H1 (cell line): ENCODE measurements at places on chromosomes 7 and 10.

GRCh38 chr7:88357294-88357693, 50.6 kb upstream of the STEAP4 start:
- no peak for DNase-seq

DNA sequence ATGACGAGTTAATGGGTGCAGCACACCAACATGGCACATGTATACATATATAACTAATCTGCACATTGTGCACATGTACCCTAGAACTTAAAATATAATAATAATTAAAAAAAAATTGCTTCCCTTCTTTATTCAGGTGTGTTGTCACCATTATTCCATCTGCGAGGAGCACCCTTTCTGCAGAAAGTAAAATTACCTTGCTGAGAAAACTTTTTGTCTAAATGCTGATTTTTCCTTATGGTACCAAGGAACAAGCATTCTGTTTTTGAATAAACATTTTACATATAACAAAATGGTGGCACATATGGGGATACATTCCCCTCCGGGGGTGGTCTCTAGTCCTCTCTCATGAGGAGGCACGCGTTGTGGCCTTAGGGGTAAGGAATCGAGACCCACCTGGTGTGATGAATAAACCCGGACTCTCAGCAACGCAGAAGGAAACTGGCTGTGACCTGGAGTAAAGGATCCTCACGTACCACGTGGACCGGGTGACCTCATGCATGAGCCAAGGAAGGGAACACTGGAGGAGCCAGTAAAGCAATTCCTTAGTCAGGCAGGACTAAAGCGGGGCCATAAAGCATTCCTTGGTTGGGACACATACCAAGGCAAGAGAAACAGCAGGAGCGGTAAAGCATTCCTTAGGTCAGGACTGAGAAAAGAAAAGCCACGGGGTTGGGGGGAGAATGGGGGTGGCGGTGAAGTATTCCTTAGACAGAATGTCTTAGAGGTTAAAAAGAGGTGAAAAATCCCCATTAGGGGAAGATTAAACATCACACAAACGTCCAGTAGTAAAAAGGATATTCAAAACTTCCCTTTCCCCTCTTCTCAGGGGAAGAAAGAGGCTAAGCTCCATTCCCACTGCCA, 20.8 kb upstream of the OPTN start:
- DNase-seq, result no peak

DNA sequence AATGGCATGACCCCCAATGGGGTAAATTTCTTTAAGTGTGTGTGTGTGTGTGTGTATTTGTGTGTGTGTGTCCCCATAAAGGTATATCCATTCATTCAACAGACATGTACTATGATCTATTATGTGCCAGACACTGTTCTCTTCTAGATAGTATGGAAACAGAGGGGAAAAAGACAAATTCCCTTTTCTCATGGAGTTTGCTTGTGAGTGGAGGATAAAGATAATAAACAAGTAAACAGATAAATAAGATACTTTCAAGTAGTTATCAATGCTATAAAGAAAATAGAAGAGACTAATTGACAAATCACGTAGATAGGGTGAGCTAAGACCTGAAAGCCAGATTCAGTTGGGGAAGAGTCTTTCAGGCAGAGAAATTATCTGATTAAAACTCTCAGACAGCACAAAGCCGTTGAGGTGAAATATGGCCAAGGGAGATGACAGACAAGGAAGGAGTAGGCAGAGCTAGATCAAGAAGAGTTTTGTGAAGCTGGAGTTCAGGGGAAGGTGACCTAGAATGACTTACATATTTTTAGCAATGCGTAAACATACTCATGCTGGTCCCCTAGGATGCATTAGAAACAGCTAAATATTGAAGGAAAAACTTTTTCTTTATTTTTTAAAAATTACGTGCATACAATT, 45.2 kb upstream of the DMTF1 start:
- DNase-seq, result no peak

- no peak for DNase-seq
Observed at GRCh38 chr7:52719677-52720076, 315.8 kb upstream of the POM121L12 start.

DNA sequence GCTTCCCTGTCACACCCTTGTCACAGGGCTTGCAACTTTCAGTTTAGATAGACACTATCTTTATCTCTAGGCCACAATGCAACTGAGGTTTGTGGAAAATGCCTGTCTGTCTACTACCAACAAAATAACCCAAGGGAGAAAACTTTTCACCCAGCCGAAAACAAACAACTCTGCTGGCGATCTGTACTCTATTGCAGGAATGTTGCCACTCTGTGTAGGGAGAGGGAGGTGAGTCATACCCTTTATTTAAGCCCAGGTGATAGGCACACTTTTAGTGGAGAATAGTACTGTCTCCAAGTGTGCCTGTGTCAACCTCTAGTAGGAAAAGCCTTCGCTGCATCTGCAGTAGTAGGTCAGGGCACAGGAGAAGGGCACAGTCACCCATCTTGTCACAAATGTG, 108.3 kb downstream of the SLC25A40 start:
- DNase-seq, result no peak

DNA sequence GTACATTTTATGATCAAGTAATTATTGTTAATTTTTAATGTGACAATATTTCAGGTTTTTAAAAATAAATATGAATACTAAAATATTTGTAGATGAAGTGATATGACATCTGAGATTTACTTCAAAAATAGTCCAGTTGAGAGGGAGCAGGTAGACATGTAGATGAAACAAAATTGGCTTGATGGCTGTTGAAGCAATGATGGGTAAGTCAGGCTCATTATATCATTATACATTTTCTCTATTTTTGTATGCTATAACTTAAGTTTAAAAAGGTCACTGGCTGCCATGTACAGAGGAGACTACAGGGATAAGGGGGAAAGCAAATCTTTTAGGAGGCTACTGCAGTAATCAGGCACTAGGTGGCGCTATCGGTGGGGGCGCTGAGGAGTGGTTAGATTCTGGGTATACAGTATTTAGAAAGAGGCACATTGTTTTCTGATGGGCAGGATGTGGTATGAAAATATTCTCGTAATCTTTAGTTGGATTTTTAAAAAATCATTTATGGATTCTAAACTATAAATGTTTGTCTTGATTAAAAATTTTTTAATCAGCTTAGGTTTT, 189.8 kb upstream of the IMMP2L start:
- DNase-seq, result no peak

DNA sequence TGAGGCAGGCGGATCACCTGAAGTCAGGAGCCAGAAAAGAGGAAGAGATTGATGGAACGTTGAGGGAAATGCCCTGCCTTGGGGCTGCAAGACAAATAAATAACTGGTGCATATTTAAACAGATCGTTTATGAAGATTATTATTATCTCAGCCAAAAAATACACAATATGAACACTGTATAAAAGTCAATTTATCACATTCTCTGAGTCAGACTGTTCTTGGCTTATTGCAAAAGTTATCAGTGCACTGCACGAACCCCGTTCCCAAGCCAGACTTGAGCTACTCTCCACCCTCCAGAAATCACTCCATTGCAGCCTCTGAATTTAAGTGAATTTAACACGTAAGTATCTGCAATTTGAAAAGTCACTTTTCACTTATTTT, 1.6 kb downstream of the DNMBP start:
- no peak for DNase-seq

- no peak for DNase-seq
Observed at GRCh38 chr10:128222332-128222849, 96.2 kb upstream of the MKI67 start.

- no peak for DNase-seq
Observed at GRCh38 chr10:124802313-124802675, 675 bp downstream of the ABRAXAS2 start.

DNA sequence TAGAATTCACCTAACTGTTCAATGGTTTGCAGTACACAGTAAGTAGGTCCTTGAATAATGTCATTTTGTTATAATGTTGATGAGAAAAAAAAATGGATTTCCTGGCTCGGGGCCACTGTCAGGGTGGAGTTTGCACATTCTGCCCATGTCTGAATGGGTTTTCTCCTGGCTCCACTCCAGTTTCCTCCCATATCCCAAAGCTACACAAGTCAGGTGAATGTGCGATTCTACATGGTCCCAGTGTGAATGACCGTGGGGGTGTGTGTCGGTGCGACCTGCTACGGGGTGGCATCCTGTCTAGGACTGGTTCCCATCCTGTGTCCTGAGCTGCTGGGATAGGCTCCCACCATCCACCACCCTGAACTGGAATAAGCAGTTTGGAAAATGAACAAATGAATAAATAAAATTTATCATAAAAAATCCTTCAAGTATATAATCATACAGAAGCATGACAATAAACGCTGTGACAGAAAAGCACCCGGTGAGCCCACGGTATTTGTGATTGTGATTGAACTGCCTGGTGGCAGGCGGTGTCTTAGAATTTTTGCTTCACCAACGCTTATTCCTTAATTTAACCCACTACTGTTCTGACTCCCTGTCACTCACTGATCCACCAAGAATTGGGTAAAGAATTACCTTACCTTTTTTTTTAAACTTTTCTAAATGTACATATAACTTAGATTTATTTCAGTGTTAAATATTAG, 114.1 kb downstream of the ICA1 start:
- no peak for DNase-seq

- no peak for DNase-seq
Observed at GRCh38 chr7:4261601-4261960, 420.5 kb upstream of the FOXK1 start.

DNA sequence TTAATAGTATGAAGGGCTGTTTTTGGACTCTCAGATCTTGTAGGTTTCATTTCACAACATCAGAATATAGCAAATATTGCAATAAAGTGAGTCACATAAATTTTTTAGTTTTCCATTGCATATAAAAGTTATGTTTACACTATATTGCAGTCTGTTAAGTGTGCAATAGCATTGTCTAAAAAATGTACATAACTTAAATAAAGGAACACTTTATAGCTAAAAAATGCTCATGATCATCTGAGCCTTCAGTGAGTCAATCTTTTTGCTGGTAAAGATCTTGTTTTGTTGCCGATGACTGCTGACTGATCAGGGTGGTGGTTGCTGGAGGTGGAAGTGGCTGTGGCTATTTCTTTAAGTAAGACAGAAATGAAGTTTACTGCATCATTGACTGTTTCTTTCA, 42.0 kb downstream of the ABCA13 start:
- DNase-seq, result no peak

DNA sequence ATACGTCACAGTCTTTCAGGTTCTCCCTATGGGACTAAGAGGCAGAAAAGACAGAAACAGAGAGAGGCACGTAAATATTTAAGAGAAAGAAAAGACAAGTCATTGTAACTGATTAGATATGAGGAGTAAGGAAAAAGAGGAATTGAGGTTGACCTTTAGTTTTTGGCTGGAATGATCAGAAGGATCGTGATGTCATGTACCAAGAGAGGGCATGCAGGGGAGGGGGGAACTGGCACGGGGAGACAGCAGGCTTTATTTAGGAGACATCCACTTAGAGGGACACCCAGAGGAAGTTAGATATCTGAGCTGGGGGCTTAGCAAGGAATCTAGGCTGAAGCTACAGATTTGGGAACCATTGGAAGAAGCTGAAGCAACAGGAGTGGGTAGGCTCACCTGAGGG, 9.2 kb upstream of the LRRC20 start:
- DNase-seq, result no peak

DNA sequence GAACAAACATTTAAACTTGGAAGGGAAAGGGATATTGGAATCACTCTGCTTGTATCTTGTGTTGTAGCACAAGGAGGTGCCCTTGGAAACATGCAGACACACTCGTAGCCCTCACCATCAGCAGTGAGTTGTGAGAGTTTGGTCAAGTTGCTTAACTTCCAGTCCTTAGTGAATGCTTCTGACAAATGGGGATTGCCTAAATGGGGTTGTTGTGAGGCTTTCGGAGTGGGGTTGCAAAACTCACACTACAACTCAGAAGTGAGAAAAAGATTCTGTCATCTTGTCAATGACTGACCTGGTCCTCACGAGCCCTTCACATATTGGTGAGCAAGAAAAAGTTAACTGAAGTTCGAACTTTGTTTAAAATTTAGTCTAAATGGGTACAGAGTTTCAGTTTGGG, 29.0 kb upstream of the GSDME start:
- DNase-seq, result no peak

DNA sequence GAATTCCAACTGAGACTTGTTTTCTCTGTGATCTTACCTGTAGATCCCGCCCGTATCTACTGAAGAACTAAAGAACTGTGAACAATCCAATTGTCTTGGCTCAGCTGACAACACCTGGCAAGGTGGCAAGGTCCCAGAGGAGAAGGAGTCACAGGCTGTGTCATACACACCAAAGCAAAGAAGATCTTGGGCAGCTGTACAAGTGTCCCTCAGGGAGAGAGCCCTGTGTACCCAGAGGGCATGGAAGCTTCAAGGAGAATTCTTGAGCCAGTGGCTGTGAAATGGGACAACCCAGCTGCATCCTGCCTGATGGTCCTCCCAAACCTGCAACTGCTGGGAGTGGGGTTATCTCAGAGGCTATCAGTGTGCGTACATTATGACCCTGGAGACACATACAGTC, 46.7 kb upstream of the TECTB start:
- no peak for DNase-seq

GRCh38 chr10:91418416-91418815, 8.3 kb downstream of the HECTD2 start:
- no peak for DNase-seq

DNA sequence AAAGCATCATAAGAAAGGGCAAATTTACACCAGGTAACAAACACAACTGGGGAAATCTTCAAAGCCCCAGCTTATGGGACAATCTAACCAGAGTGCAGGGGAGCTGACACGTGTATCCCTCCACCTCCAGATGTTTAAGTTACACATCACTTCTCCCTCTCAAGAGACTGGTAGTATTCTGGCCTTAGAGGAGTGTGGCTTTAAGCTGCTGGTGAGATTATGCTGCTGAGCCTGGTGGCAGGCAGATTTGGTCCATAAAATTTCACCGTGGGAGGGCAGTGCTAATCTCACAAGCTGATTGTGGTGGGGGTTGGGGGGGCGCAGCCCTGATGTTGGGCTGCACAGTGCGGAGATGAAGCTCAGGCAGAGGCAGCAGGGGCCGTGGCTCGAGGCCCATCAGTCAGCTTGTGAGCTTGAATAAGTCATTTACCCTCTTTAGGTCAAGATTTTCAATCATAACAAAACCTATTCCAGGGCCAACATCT, 431.0 kb upstream of the GALNT17 start:
- DNase-seq, result no peak

DNA sequence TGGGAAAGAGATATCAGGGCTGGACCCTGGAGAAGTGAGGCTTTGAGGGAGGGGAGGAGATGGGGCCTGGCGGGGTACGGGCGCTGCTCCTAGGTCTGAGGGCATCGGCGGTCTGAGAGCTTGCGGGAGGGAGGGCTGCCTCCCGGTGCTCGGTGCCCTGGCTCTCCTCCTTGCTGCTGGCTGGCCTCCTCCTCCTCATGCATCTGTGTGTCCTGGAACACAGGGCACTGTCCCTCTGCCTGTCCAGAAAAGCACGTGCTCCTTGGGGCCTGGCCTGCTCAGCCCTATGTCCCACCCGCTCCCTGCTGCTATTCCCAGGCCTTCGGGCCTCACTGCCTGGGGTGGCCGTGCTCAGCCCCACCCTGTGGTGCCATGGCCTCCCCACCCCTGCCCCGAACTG, 166.9 kb downstream of the RNF216 start:
- DNase-seq, result no peak
